ENCODE measurements at places on chromosomes 3 and 15.

GRCh38 chr15:68191555-68191954 is 13.6 kb downstream of the CALML4 start:
- DNase-seq: no peak

GRCh38 chr3:27354161-27354560 is 15.0 kb downstream of the NEK10 start:
- no peak for DNase-seq

DNA sequence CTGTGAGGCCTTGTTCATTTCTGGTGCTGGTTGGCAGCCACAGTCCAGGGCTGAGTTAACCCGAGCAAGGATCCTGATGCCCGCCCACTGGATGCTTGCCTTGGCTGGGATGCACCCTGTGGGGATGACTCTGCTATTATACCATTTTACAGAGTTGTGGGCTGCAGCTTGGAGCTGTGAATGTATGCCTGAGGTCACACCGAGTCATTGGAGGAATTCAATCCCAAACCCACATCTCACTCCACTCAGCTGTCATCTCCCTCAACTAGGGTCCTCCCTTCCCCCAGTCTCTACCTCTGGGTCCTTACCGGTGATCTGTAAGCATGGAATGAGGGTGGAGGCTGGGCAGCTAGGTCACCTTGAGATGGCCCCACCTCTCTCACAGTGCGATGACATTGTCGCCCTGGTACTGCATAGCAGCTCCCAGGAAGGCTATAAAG is 22.1 kb downstream of the MAPKAPK3 start:
- DNase-seq: no peak

DNA sequence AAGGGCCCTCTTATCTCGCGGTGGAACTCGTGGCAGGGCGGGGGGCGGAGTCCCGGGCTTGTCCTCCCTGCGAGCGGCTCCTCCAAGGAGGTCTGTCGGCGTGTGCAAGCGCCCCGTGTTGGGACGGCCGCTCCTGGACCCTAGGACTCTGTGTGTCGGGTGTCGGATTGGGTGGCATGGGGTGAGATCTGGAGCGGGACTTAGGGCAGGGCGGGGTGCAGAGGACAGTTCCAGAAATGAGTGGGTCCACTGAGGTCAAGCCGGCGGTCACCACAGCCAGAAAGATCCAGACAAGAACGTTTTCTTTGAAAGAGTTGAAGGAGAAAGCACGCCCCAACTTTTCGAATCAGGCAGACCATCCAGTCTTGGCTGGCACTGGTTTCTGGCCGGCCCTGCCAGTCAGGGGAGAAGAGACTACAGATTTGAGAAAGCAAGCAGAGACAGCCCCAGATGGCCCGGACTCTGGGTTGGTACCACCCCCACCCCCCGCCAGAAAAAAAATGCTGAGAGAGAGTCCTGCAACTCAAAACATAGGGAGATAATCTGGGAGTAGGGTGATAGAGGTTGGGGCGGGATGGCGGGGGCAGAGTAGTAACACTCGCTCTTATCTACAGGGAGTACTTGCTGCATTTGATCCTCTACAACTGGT is 784 bp upstream of the CISH start:
- no peak for DNase-seq

DNA sequence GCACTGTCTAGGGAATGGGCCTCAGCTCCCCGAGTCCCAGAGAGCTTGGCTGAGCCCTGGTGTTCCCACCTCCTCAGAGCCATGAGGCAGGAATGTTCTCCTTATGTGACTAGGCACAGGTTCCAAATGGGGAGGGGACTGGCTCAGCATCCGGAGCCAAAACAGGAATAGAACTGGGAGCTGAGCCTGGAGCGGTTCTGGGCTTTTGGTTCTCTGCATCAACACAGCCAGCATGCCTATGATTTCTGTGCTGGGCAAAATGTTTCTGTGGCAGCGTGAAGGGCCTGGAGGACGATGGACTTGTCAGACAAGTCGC is at the start of gene FAM131A:
Gene FAM131A, plus strand, starts transcription at position 202 of the 316 bp plus-strand sequence. Its CDS starts 31 bp downstream, at position 233.
- DNase-seq: no peak

DNA sequence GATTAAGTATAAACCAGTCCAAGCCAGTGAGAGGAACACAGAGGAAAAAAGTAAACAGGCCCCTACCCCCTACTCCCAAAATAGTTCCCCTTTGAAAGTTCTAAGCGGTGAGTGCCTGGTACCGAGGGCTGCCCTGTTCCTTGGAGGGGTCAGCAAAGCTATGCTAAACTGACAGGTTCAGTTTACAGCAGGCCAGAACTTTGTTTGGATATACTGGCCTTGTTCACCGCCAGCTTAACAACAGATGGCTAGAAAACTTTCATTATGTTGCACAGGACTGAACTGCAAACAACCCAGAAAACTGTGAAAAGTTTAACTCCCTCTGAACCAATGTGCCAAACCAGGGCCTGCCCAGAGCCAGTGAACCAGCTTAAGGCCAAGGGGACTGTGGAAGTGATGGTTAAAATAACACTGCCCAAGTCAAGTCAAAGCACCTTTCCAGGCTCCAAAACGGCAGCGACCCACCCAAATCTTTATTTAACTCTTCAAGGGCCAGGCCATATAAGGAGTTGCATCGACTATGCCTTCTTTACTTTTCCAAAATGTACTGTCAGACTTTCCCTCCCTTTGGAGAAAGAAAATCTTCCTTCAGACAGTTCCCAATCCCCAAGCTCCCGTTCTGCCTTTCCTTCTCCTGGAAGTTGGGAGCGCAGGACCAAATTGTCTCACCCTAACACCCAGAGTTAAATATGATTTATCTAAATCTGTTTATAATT is 448.0 kb downstream of the FOXP1 start:
- no peak for DNase-seq

GRCh38 chr15:49877873-49878521 is 241.0 kb downstream of the ATP8B4 start:
- no peak for DNase-seq

GRCh38 chr3:183369117-183369516 is 59.3 kb downstream of the MCF2L2 start:
- peak; percentile 63 for DNase-seq

GRCh38 chr3:43619588-43619987 is 2.2 kb downstream of the ANO10 start:
- DNase-seq: no peak

- no peak for DNase-seq
Measured at GRCh38 chr3:58180940-58181587, 29.7 kb downstream of the DNASE1L3 start.

GRCh38 chr3:32246079-32246675 is 7.7 kb downstream of the CMTM8 start:
- DNase-seq: no peak

- DNase-seq: no peak
Measured at GRCh38 chr3:29668728-29669127, 387.9 kb downstream of the RBMS3 start.

GRCh38 chr3:158773166-158773565 is 28.7 kb upstream of the MFSD1 start:
- DNase-seq: no peak

- no peak for DNase-seq
Measured at GRCh38 chr15:73936181-73936580, 9.9 kb downstream of the LOXL1 start.

- no peak for DNase-seq
Measured at GRCh38 chr3:12986986-12987385, 86.2 kb downstream of the IQSEC1 start.

DNA sequence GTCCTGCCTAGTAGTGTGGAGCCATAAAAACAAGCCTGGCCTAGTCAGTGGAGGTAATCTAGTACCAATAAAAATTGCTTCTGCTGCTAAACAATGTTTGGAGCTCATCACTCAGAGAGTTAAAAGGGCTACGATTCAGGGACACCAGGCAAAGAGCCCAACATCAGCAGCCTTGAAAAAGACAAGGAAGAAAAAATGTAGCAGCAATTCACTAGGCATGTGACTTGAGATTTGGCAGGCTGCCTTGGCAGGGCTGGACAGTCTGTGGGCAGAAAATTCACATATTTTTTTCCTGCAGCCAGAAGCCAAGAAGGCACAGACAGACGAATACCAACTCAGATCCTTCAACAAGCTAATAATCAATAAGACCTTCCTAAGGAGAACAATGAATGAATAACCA is 47.2 kb downstream of the IGSF11 start:
- DNase-seq: no peak

- DNase-seq: no peak
Measured at GRCh38 chr15:100252779-100253417, 88.9 kb downstream of the ADAMTS17 start.

DNA sequence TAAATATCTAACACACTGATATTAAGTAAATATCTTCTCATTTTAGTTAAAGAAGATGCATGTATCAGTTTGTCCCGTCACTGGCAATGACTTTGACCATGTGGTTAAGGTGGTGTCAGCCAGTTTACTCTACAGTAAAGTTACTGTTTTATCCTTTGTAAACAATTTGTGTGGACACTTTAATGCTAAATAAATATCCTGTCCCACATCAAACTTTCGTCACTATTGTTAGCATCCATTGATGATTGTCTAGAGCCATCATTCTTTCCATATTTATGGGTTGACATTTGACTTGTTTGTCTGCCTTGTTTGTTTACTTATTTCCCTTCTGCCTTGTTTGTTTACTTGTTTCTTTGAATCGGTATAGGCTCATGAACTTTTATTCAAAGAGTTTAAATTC is 11.0 kb upstream of the GPD1L start:
- DNase-seq: no peak

DNA sequence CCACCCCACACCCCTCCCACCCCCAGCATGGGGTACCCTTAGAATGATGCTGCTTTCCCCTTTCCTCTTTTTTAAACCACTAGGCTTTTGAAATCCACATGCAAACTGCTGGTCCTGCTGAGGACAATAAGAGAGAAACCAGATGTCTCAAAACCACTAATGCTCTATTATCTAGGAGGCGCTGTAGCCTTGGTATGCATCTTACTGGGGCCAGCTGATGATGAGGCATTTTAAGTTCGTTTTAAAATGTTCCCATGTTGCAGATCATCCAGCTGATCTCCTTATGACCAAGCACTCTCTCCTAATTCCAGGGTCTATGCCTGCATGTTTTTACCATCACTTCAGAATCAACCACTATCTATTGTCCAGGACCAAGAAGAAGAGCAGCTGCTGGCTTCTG is 1.3 kb downstream of the NME9 start:
- no peak for DNase-seq
